A549 (cell line): ENCODE measurements at places on chromosomes 11 and 22. TPM values are rescaled to one million over a fixed set of nuclear protein-coding genes. Genes with fewer than 3 reads are reported as not detected.

The F2 gene
- 1.5 to 3.0 TPM (median 2.5 TPM) in 3 replicates for polyA plus RNA-seq

GRCh38 chr11:1484695-1485503 is 1.7 kb downstream of the MOB2 start:
- no peak for DNase-seq

DNA sequence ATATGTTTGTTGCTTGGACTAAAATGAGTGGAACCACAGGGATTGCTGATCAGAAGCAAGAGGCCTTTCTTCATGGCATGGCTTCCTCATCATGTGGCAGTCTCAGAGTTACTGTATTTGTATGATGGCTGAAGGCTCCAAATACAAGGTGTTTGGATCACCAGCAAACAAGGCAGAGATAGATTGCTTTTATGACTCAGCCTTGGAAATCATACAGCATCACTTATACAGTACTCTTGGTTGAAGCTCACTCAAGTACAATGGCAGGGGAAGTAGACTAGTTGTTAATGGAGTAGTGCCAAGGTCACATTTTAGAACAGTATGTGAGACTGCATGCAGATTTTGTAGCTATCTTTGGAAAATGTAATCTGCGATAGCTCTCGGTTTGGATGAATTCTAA is 16.6 kb downstream of the CAPRIN1 start:
- DNase-seq, result no peak

- DNase-seq, result no peak
Observed at GRCh38 chr11:24842308-24842707, 345.5 kb downstream of the LUZP2 start.

DNA sequence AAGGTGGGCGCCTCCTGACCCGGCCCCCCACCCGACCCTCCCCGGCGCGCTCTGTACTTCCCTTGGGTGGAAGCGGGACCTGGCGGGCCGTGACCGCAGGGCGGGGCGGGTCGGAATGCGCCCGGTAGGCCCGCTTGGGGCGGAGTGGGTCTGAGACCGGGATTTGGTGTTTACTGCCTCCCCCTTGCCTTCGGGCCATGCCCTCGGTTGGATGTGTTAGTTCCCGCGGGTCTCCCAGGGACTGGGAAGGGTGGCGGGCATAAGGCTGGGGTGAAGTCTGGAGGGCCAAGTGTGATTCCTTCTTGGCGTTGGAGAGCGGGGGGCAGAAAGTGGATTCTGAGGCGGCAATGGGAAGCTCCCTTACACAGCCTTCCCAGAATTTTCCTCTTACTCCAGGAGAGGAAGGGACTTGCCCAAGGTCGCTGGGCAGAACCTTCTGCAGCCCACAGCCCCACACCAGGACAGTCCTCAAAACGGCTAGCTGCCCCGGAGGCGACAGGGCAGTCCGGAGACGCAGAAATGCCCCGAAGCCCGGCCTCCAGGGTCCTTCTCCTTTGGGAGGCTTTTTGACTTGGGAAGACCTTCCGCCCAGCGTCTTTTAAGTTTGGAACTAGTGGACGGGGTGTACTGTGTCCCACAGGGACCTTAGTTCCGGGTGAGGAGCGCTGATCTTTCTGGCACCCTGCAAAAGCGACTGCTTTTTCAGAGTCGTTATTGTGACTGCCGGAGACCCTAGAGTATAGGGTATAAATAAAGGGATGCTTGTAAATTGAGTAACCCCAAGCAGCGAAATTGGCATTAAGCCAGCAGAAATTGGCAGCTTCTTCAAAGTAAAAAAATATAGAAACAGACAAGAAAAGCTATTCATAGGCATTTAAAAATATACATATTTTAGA is 647 bp downstream of the SWAP70 start:
- peak; percentile 58 for DNase-seq

DNA sequence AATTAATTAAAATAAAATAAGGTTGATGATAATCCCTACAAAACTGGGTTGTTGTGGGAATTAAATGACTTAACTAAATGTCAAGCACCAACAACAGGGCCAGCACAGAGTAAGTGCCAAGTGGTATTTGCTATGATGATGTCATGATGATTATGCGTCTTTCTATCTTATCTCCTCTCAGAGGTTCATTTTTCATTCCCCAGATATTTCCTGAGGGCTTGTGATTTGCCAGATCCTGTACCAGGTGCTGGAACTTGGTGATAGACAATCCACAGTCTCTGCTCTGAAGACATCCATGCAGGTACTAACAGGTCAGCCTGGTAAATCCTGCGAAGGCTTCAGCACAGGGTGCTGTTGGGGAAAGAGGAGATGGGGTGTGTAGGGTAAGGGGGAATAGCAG is 8.1 kb upstream of the MYH9 start:
- peak; percentile 54 for DNase-seq

GRCh38 chr11:1852271-1852876 is 510 bp upstream of the LSP1 start:
- no peak for DNase-seq

The C11orf87 gene
- 0.01 TPM in 2 of 3 replicates, not detected in the other for polyA plus RNA-seq

GRCh38 chr11:74694136-74694930 is 36.9 kb downstream of the CHRDL2 start:
- DNase-seq, result no peak

GRCh38 chr11:33608386-33608785 is 92.2 kb downstream of the C11orf91 start:
- no peak for DNase-seq

- no peak for DNase-seq
Observed at GRCh38 chr11:95295382-95296149, 64.6 kb upstream of the SESN3 start.

The TMEM191B gene
- 0.53 to 0.70 TPM (median 0.67 TPM) in 3 replicates for polyA plus RNA-seq

DNA sequence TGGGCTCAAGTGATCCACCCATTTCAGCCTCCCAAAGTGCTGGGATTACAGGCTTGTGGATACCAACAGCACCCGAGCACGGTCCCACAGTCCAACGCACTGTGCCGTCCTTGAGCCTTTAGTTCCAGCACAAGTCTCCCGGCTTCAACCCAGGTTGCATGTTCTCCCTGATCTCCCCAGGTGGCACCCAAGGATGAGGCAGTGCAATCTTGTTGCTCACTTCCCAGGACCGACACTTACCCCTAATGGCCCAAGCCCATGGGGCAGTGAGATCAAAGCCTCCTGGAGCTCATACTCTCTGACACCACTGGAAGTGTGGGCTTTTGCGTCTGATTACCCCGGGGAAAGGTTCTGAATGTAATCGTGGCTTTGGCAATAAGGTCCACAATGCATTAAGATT is 3.5 kb downstream of the PRAME start:
- no peak for DNase-seq

- DNase-seq, result no peak
Observed at GRCh38 chr11:76056876-76057275, 149.4 kb downstream of the WNT11 start.

DNA sequence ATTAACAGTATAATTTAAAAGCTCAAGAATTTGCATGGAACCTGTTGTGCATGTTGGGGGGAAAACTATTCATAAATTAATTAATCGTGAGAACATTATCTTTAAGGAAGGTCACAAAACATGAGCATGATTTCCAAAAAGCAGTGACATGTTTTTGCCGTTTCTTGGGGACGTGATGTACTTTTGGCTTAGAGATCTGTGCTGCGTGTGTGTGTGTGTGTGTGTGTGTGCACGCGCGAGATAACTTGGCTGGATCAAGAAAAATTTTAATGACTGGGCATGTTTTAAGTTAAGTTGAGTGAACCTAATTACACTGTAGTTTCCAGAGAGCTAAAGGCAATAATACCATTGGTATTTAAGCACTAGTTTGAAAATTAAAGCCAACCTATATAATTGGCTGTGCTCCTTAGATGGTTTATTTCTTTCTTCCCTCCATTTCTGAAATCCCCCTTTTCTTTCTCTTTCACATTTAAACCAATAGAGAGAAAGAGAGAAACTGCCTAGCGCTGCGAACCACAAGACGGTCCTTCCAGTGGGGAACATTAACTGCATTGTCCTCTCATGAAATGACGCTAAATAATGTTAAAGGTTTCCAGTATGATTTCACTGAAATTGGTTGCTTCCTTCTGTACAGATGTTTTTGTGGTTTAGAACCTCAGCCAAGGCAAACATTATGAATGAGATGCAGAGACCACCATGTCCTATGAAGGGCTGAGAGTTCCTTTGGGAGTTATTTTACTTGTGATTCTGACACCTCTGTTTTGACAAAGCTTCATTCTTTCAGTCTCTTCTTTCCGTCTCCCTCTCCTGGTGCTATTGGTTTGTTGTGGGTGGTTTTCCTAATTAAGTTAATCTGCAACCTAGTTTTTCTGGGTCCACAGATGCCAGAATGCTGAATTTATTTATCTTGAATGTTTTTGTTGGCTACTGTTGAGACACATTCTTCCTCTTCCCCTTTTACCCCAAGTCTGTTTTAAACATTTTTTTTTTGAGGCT is 51.7 kb downstream of the ZBTB16 start:
- DNase-seq, result no peak

DNA sequence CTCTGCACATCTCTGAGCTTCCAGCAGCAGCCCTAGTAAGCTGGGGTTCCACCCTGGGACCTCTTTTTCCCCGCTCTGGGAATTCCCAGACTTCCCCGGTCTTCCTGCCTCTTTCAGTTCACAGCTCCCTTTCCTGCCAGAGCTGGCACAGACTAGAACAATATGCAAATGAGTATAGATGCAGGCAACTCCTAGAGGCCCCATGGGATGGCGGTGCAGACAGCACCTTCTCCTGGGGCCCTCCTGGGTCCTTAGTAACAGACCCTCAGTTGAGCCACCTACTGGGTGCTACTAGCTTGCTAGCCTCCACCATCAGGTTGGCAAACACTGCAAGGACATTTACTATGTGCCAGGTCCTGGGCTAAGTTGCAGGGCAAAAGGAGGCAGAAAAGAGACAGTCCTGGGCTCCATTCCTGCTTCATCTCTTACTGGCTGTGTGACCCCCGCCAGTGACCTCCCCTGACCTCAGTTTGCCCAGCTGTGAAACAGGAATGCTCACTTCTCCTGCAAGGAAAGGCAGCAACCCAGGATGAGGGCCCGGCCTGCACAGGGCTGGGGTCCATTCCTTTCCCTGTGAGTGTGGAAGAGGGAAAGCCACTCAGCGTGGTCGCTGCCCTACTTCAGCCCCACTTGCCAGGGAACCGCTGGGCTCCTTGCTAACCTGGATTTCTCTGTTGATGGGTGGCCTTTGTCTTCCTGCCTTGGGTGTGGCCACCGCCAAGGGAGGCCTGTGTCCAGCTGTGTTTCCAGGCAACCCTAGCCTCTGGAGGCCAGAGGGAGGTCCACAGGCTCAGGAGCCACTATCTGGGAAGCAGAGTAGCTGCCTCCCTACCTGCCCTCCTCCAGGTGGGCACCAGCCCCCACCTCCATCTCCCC is 7.3 kb downstream of the RELT start:
- no peak for DNase-seq

DNA sequence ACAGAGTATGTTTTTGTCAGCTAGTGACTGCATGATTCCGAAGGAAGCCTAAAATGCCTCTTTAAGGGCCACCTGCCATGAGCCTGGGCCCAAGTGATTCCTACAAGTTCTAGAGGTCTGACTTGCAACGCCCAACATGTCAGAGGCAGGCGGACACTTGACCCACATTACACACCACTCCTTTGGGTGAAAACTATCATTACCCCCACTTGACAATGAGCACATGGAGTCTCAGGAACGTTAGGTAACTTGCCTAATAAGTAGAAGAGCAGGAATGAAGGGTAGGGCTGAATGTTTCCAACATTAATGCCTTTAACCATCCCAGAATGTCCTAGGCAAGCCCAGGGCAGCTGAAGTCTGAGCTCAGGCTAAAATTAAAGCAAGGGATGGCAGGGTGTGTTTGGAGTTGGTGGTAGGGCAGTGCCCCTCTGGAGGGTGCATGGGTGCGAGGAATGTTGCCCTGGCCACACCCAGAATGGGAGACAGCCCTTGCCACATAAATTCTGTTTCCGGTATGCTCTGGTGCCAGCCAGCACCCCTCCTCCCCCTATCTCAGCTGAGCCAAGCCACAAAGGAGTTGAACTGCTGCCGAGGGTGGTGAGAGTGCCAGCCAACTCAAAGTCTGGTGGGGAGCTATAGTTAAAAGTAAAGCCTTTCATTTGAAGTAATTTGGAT is 2.5 kb downstream of the PLAAT2 start:
- no peak for DNase-seq

The OR51I1 gene
- not detected in 3 replicates for polyA plus RNA-seq

The APOBEC3B gene
- polyA plus RNA-seq, result 17.9 to 19.6 TPM (median 19.1 TPM) in 3 replicates

- no peak for DNase-seq
Observed at GRCh38 chr11:27532652-27533325, 26.2 kb upstream of the LIN7C start.

The KRTAP5-1 gene
- not detected in 3 replicates for polyA plus RNA-seq

DNA sequence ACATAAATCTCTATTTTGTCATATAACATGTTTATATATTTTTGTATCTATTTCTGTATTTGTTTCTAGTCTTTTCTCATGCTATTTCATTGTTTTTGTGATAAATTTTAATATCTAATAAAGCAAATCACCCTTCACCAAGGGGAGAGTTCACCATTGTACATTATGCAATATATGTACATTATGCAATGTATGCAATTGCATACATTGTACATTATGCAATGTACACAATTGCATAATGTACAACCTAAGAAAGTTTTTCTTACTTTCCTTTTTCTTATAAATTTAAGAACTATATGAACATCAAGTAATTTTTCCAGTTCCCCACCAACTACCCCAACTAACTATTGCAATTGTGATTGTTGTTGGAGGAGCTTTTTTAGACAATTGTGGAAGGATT is 44.1 kb upstream of the GLYATL2 start:
- no peak for DNase-seq

- DNase-seq, result no peak
Observed at GRCh38 chr11:10387206-10388083, 67.6 kb upstream of the AMPD3 start.

DNA sequence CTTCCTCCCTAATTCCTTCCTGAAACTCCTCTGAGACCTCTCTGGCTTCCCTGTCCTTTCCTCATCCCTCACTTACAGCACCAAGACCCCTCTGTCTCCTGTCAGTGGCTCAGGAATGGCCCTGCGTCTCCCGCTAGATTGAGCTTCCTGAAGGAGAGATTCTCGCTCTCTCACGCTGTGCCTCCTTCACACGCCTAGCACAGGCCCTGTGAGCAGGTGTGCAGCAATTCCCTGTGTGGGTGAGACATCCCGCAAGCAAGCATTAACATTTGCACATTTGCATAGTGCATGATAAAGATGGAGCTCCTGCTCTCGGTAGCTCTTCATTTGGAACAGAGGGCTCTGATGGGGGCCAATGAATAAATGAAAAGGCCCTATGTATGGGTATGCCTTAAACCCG is 159.8 kb downstream of the ADAMTS15 start:
- DNase-seq, result no peak

DNA sequence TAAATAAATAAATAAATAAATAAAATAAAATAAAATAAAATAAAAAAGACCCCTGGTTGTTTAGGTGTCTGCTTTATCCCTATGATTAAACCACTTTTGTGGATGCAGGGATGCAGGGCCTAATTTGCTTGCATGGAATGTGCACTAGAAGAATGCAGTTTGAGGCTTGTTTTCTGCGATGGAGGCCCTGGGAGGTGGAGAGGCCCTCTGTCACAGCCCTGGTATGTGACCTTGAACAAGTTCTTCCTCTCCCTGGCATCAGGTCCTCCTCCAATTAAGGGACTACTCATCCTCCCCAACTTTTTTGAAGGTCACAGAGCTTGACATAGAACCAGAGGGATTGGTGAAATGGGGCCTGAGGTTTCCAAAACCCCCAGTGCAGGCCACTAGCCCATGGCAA is 22.7 kb downstream of the KCNJ4 start:
- DNase-seq, result no peak

GRCh38 chr22:31681349-31682345 is 19.6 kb upstream of the PISD start:
- no peak for DNase-seq
